ENCODE measurements at places on chromosomes 13 and 19.
A peak's percentile ranks its signal among the peaks of the same experiment; 100 is the strongest.

DNA sequence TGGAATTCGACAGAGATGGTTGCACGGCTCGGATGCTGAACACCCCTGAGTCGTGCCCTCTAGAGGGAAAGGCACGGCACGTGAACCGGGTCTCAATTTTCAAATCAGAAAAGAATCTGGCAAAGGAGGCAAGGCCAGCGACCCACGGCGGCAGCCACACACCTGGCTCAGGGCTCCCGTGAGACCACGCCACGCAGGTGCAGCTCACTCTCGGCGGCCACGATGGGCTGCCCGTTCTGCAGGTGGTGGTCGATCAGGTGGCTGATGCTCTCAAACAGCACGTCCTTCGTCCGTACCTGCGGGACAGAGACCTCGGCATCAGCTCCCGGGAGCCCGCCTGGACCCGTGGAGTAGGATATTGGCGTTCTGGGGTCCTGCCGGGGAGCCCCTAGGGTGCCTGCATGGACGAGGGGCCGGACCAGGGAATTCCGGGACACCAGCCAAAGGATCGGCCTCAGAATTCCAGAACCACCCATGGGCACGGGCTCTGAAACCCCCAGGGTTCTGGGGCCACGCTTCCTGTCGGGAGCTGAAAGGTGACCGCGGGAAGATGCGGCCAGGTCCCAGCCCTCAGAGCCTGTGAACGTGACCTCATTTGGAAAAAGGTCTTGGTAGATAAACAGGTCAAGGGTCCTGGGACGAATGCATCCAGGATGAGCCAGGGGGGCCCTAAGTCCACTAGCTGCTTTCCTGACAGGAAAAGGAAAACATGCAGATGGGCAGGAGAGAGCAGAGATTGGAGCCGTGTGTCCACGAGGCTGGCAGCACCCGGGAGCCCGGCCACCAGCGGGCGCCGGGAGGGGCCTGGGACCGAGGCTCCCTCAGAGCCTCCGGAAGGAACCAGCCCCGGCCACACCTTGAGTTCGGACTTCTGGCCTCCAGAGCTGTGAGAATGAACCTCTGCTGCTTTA, 10.1 kb upstream of the C2CD4C start:
- DNase-seq: no peak

DNA sequence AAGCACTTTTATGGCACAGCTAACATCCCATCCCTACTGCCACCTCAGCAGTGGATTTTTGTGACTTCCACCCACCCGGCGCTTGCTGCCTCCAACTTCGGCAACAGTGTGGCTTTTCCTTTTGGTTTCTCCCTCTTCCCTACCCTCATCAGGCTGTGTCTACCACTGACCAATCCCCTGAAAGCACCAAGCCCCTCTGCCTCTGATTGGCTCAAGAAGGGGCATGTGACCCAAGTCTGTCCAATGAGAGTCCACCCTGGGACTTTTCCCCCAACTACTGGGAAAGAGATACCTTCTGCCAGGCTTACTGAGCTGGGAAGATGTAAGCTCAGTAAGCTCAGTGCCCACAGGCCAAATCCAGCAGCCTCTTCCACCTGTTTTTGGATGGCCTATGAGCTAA, 5.8 kb downstream of the SMIM7 start:
- DNase-seq: no peak

DNA sequence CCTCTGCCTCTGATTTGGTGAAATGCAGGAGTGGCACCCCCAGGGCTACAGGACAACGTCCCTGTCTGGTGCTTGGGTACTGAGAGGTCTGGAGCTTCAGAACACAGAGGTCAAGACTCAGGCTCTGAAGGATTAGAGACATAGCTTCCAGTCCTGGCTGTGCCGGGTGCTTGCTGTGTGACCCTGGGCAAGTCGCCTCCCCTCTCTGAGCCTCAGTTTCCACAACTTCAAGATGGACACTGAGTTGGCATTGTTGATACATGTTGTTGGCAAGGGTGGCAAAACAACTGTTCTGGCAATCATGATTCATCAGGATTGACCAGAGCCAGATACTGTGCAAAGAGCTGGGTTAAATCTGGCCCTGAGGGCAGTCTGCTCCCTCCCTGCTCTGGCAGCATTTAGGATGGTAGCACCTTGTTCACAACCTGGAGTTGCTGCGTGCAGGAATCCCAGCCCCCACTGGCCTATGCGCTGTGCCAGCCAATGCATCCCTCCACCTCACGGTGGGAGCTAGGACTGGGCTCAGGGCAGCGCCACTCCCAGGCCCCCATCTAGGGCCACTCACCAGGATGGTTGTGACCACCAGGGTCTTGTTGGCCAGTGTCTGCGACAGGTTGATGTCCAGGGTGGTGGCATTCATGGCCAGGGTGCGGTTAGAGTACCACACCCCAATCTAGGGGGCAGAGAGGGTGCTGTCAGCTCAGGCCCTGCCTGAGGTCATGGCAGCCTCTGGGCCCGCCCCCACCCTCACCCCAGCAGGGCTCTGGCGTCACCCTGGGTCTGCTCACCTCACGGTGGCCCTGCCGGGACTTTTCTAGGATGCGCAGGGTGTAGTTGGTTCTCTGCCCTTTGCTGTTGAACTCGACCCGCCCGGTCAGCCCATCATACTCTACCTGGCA, 16.7 kb downstream of the GRIK5 start:
- DNase-seq: no peak

- DNase-seq: no peak
Measured at GRCh38 chr19:30222992-30223865, 149.0 kb upstream of the ZNF536 start.

DNA sequence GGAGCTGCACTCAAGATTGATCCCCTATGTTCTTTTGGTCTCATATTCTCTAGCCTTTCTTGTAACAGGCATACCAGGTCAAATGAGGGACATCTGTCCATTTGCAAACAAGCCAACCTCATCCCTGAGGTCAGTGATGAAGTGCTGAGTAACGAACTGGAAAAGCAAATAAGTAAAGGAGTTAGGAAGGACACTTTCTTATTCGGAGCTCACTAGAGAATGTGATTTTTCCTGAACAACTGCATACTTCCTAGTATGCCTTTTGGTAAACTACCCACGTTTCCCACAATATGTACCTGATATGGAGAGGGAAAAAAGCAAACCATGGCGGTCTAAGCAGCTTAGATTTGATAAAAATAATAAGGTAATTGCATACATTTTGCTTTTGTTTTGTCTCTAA, 91.0 kb upstream of the MYCBP2 start:
- DNase-seq: no peak

DNA sequence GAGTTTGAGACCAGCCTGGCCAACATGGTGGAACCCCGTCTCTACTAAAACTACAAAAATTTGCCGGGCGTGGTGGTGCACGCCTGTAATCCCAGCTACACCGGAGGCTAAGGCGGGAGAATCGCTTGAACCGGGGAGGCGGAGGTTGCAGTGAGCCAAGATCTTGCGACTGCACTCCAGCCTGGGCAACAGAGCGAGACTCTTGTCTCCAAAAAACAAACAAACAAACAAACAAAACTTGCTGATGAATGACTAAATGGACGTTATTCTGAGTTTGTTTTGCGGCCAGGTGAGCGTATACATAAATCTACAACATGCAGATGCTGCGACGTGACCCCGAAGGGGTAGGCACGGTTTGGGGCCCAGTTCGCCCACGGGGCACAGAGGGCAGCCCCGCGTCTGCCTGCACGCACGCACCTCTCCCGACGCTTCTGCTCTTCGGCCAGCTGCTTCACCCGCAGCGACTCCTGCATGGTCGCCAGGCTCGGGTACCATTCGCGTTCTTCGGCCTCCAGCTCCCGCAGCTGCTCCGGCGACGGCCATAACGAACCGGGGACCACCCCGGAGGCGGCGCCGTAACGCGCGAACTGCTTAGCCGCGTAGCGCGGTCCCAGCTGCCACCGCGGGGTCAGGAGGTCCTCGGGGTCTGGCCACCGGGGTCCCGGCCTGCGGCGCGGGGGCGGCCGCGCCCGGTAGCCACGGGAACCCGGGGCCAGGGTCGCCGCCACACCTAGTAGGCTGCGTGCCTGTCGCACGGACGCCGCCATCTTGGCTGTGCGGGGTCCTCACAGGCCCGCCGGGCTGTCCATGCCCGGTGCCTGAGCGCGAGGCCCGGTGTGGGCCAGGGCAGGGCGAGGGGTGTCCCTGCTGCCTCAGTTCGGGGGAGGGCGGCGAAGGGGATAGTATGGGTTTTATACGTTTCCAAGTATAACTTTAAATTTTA, at the start of gene GADD45GIP1:
GADD45GIP1 (minus strand) TSS at position 778 of the 943 bp plus-strand sequence; CDS start at position 767, 11 bp downstream.
- DNase-seq: peak; percentile 76

- DNase-seq: no peak
Measured at GRCh38 chr13:112066624-112067004, 335 bp upstream of the SOX1 start.

DNA sequence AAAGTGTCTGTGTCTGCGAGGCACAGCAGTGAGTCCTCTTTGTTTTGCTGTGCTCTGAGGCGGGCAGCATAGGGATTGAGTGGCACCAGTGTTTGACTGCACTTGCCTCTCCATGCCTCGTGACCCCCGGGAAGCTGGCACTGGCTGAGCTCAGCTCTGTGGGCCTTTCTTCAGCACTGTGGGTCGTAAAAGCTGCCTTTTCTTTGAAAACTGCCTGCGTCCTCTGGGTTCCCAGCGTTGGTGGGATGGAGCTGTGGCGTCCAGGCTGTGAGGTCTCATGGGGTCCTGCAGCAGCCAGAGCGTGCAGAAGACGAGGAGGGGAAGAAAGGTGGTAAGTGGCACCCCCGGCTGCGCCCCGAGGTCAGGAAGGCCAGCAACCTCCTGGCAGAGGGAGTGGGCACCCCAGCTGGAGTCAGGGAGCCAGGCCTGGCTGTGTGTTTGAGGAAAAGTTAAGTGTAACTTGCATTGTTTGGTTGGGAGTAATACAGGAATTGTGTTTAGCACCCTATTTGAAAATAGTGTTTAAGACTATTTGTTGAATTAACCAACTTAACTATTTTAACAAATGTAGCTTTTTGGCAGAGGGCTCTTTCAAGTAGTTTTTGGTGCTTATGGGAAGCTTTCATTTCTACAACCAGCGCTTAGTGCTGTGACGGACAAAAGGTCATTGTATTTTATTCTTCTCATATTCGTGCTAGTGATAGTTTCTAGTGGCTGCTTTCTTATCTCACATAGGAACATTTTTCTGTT, 79.3 kb upstream of the TEX29 start:
- no peak for DNase-seq

DNA sequence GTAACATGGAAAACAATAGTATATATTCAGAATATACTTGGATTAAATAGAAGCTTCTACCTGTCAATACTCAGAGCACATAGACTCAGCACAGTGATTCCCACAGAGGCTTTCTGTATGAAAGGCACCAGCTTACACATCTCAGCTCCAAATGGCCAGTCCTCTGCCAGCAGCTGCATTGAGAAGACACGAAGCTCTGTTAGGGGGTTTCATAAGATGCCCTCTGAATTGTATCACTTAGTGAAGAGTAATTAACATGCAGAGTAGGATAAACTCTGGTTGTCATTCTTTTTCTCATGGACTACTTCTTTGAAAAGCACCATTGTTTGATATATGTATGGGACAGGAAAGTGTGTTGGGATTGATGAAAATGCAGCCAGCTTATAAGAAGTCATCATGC, 15.2 kb downstream of the EDNRB start:
- no peak for DNase-seq

GRCh38 chr19:40320558-40320935, 27.6 kb downstream of the C19orf47 start:
- DNase-seq: no peak

DNA sequence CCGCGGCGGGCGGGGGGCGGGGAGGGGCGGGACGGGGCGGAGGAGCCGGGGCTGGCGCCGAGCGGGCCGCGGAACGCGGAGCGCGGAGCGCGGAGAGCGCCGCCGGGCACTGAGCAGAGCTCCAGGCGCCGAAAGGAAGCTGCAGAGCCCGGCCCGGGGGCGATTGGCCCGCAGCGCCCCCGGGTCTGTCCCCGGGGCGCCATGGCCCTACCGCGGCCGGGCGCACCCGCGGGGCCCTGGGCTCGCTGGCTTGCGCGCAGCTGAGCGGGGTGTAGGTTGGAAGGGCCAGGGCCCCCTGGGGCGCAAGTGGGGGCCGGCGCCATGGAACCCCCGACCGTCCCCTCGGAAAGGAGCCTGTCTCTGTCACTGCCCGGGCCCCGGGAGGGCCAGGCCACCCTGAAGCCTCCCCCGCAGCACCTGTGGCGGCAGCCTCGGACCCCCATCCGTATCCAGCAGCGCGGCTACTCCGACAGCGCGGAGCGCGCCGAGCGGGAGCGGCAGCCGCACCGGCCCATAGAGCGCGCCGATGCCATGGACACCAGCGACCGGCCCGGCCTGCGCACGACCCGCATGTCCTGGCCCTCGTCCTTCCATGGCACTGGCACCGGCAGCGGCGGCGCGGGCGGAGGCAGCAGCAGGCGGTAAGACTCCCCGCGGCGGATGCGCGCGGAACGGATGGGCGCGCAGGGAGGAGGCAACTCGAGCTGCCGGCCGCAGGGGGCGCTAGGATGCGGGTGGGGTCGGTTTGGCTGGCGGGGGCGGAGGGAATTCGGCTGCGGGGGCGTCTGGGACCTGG, at the start of gene PDE4A:
PDE4A (plus strand) TSS at position 95 of the 796 bp plus-strand sequence; CDS start at position 322, 227 bp downstream.
- DNase-seq: peak; percentile 73

- DNase-seq: peak; percentile 70
Measured at GRCh38 chr19:44141191-44142058, at the start of gene ZNF234. Gene ZNF234, plus strand, starts transcription at chr19:44141554. Its CDS starts 3,079 bp downstream, at chr19:44144633.

GRCh38 chr19:48715681-48716171, 3.8 kb downstream of the MAMSTR start:
- no peak for DNase-seq

GRCh38 chr13:111915104-111915551, 151.8 kb upstream of the SOX1 start:
- DNase-seq: no peak

GRCh38 chr19:19268453-19269385, 4.4 kb downstream of the TM6SF2 start:
- DNase-seq: no peak

- DNase-seq: peak; percentile 96
Measured at GRCh38 chr19:9323919-9324583, at the start of gene ZNF559. Gene ZNF559, plus strand, starts transcription at chr19:9324179. Its CDS starts 14,371 bp downstream, at chr19:9338550.

DNA sequence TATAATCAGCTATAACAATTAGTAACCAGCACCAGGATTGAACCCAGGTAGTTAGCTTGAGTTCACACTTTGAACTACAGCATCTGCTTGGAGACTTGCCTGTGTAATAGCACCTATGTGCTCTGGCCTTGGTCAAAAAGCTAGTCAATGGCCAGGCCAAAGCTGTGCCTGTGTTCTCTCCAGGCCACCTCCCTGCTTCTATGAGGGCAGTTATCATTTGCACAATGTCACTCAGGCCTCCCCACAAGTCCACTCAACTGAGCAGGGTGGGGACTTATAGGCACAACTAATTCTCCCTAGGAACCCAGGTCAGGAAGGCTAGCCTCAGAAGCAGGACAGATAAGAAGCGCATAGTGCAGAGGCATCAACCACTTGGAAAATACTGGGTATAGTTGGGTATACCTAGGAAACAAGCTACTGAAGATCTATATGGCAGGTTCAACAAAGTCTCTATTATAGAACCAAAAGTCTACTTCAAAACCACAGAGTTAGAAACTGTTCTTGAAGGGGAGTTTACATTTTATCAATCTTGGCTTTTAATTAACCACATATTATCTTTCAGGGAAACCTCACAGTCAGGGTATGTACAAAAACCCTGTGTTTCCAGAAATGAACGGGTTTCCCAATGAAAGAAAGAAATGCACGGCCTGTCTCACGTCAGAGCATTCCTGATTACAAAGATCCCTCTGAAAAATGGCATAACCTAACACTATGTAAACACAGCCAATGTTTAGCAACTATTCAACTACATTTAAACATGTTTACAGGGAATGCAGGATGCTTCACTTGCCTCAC, 140.9 kb downstream of the ABCC4 start:
- no peak for DNase-seq
